ENCODE measurements at places on chromosomes 4 and X.
A peak's percentile ranks its signal among the peaks of the same experiment; 100 is the strongest.

DNA sequence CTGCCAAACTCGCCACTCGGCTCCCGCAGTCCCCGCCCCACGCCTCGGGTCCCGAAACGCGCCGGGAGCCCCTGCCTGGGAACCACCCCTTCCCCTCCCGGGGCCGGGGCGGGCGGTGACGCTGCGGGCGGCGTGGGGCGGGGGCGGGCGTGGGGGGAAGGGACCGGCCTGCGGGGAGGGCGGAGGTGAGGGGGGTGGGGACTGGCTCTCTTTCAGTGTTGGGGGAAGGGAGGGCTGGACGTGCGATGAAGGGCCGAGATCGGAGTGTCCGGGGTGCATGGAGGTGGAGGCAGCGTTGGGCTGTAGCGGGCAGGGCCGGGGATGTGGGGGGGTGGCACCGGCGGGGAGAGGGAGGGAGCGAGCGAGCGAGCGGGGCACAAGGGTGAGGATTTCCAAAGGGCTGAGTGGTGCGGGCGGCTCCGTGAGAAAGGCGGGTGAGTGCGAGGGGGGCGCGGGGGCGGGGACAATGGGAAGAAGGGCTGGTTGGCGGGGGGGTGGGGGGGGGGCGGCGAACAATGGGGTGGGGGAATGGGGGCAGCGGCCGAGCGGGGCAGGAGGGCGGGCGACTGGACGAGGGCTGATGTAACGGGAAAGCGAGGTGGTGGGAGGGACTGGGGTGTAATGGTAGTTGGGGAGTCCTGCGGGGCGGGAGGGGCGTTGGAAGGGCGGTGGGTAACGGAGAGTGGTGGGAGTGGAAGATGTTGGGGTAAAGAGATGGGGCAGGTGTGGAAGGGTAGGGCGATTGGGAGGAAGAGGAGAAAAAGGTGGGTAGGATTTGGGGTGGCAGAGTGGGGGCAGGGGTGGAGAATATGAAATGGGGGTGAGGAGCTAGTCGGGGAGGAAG, 578 bp downstream of the DCUN1D4 start:
- peak; percentile 21 for DNase-seq

GRCh38 chr4:108107729-108108382, 60.9 kb downstream of the LEF1 start:
- no peak for DNase-seq

DNA sequence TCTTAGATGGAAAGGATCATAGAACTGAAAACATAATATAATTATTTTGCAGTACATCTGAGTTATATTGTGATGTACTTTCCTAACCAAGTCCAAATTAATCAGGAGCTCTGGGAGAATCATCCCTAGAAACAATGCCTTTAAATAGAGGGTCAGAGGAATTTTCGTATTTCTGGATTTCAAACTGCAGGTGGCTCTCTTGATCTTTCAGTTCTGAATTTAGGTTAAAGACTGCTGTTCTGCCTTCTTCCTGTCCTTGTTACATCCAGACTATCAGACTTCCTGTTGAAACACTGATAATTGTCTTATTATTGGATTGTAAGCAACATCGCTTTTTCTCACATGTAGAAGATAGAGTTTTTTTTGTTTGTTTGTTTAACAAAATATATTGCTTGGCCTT, 142.7 kb downstream of the RPA4 start:
- no peak for DNase-seq

- no peak for DNase-seq
Measured at GRCh38 chrX:2828344-2828958, at the start of gene GYG2. GYG2 (plus strand) TSS chrX:2828930; CDS start chrX:2830189, 1,259 bp downstream.

- DNase-seq = no peak
Measured at GRCh38 chr4:174198828-174199227, 84.6 kb downstream of the FBXO8 start.

GRCh38 chrX:153530411-153531129, 13.1 kb downstream of the ATP2B3 start:
- DNase-seq = no peak

DNA sequence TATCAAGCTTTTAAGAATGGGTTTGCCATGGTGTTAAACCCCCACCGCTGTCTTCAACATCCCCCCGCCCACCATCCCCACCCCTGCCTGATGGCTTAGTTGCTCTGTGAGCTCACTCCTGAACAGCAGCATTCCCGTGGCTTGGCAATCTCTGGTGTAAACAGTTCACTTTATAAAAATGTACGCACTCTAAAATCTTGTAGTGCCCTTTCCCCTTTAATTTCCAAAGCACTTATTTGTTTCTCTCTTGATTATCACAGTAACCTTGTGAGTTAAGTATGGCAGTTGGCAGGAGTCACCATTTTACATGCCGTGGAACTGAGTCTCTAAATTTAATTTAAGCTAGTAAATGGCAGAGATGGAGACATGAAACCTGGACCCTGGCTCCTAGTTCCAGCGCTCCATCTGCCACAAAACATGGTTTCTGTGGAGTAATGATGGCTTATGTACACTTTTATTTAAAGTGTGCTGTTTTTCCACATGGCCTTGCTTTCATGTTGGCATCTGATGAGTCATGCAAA, 123.1 kb downstream of the AFF1 start:
- no peak for DNase-seq

GRCh38 chrX:45749375-45749774, 548.7 kb upstream of the DIPK2B start:
- DNase-seq = no peak

- peak; percentile 4 for DNase-seq
Measured at GRCh38 chr4:141636771-141637460, 533 bp downstream of the IL15 start.

- DNase-seq = no peak
Measured at GRCh38 chrX:150182161-150182560, 181.0 kb upstream of the MAMLD1 start.

GRCh38 chrX:1111601-1112300, 100.7 kb downstream of the CRLF2 start:
- DNase-seq = no peak

DNA sequence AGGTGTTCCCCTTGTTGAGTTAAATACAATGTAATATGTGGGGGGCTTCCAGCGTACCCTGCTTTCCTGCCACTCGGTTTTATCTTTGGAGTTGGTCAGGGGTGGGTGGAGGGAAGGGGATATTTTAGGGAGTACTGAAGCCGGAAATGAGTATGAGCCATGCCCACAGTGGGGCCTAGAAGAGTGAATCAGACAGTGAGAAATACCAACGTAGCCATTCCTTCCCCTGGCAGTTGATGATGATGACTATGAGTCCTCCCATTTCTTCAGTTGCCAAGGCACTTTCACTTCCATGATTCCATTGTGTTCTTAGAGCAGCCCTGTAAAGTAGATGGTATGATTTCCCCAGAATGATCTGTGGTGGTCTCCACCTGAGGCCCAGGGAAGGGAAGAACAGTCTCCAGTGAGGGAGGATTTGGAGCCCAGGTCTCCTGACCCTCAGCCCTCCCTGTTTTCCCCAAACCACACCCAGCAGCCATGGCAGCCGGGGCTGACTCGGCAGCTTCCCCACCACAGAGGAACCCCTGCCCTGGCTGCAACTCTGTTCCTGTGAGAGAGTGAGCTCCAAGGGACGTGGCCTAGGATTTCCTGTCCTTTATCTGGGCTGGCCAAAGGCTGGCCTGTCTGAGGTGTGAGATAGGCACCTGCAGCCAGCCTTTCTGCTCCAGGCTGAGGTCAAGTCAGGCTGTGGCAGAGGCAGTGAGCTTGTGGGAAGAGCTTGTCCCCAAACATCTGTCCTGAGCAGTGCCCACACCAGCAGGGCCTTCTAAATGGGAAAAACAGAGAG, 52.7 kb downstream of the STARD8 start:
- no peak for DNase-seq

- no peak for DNase-seq
Measured at GRCh38 chrX:71895607-71896006, 15.0 kb upstream of the NHSL2 start.

- DNase-seq = no peak
Measured at GRCh38 chr4:185227131-185227551, 17.7 kb downstream of the SNX25 start.

DNA sequence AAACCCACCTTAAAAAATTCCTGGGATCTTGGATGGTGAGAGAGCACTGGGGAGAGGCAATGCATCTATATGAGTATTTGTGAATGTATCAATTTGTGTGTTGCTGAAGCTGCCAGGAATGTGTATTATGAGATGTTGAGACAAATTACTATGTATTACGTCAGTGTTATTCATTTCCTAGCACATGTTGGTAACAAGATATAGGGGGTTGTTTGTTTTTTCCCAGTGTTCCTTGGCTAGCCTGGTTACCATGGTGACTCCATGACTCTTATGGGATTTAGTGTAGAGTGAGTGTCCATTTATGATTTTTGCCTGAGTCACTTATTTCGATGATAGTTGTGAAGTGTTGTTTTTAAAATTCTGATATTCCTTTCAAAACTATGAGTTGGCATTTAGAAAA, 65.6 kb downstream of the RAB40A start:
- DNase-seq = no peak

GRCh38 chr4:10893395-10893794, 208.8 kb upstream of the CLNK start:
- DNase-seq = no peak

DNA sequence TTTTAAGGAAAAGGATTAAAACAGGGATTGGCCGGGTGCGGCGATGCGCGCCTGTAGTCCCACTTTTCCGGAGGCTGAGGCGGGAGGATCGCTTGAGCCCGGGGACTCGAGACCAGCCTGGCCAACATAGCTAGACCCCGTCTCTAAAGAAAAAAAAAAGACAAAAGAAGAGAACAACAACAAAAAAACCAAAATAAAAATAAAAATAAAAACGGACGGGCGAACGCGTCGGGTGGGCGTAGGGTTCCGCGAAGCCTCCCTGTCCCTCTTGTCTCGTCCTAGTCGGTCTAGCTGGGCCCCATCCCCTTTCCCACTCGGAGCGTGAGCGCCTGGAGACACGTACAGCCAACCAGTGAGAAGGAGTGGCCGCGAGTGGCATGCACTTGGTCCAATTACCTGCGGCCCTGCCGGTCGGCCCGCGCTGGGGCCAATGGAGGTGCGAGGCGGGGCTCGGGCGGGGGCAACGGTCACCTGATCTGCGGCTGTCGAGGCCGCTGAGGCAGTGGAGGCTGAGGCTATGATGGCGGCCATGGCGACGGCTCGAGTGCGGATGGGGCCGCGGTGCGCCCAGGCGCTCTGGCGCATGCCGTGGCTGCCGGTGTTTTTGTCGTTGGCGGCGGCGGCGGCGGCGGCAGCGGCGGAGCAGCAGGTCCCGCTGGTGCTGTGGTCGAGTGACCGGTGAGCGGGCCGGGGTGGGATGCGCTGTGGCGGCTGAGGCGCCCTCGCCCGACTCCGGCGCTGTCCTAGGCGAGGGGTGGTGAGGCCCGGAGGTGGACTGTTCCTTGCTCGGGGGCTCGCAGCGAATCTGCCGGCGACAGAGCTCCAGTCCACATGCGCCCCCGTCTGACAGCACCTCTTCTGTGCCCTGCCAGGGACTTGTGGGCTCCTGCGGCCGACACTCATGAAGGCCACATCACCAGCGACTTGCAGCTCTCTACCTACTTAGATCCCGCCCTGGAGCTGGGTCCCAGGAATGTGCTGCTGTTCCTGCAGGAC, at the start of gene ATP6AP1:
Gene ATP6AP1, plus strand, starts transcription at position 502 of the 996 bp plus-strand sequence. Its CDS starts 16 bp downstream, at position 518.
- peak; percentile 80 for DNase-seq

DNA sequence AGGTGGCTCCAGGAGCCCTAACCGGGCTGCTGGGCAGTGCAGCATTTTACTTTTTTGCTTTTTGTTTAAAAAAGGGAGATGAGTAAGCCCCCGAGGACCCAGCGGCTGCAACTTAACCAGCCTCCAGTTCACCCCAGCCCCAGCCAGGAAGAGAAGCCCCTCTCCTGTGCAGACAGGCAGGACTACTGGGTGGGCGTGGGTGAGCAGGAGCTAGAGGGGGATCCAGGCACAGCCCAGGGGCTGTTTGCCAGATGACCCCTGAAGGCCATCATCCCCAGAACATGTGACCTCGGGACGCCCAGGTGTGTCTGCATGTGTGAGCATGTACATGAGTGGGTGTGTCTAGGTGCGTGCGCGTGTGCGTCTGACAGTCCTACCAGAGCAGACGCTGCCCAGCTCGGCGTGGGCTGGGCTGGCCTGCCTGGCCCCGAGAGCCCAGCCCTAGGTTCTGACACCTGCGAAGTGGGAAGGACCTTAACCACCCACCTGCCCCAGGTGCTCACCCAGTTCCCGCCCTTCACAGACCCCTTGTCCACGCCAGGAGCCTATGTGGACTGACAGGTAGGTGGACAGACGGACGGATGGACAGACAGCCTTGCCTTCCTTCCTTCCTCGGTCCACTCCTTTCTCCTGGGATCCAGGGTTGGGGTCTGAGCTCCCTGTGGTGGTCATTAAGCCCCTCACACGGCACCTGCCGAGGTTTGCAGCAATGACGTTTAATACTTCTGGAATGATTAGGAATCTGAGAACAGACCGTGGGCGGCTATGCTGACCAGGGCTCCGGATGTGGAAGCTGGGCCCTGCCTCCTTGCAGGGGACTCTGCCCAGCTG, 7.8 kb upstream of the HAUS3 start:
- DNase-seq = peak; percentile 0

DNA sequence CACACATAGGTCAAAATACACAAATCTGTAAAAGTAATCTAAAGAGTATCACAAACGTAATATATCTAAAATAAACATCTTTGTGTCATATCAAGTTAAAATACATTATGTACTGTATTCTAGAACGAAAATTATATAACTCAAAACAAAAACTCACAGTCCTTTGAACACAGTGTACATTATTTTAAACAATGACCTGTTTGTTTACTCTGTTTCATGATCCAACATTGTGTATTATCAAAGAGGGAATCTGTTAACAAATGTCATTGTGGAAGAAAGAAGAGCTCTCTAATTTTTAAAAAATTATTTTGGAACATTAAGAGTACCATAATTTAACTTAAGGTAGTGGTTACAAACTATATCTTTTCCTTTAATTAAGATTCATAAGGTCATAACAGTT, 144.1 kb downstream of the FRYL start:
- DNase-seq = no peak

GRCh38 chrX:153456161-153456560, 10.3 kb upstream of the TREX2 start:
- no peak for DNase-seq

GRCh38 chrX:10117301-10117700, 39.5 kb upstream of the CLCN4 start:
- DNase-seq = no peak

DNA sequence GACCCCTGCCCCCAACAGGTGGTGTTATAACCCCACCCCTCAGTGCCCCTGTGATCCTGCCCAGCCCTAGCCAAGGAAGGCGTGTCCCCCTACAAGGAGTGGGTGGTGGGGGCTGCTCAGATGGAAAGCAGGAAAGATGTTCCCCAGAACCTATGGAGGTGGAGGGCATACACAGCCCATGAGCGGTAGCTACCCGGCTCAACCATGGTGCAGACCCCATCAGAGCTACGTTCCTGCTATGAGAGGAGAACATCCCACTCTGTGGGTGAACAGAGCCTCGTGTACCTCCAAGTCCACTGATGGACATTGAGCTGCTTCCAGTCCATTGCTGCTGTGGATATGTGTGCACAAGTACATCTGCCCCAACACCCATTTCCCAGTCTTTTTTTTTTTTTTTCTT, 71.1 kb downstream of the SHOX start:
- DNase-seq = no peak

- DNase-seq = no peak
Measured at GRCh38 chrX:8042304-8042703, 115.1 kb upstream of the PNPLA4 start.

- DNase-seq = no peak
Measured at GRCh38 chrX:38898261-38898660, 97.0 kb downstream of the MID1IP1 start.

All from activated T-helper 1 cell treated with anti-CD3 and anti-CD28 coated beads, Interleukin-2, amount 50 U/mL, for 16 hours (primary cell).